ENCODE measurements at places on chromosomes 6 and 20.

- no peak for DNase-seq
Observed at GRCh38 chr6:60952500-60952899, 1333.5 kb downstream of the KHDRBS2 start.

GRCh38 chr6:79665725-79666551, 34.8 kb downstream of the SH3BGRL2 start:
- no peak for DNase-seq

GRCh38 chr6:107578642-107579341, 88.9 kb downstream of the SOBP start:
- DNase-seq, result no peak

DNA sequence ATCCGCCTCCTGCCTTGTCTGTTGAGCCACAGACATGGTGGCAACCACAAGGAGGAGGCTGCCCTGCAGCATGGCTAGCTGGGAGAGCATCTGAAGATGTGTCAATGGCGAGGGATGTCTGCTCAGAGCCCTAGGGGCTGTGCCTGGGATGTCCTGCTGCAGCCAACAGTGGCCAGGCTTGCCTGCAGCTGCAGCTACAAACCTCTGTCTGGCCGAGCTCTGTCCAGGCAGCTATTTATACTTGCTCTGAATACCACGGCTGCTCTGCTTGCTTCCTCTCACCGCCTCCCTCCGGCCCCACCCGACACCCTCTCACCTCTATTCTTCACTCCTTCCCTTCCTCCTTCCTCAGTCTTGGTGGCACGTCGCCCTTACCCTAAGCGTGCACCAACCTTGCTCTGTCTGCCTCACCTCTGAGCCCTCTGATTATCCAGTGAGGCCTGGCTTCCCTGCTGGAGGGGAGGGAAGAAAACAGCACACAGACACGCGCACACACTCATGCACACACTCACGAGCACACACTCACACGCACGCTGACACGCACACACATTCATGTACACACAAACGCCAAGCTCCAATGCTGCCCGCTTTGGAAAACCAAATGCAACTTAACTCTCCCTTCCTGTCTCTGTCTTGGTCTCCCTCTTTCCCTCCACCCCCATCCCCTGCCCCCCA, at the start of gene ANGPT4:
TSS of gene ANGPT4 (minus strand) at position 210 of the 675 bp plus-strand sequence. CDS start at position 90, 120 bp downstream.
- no peak for DNase-seq

DNA sequence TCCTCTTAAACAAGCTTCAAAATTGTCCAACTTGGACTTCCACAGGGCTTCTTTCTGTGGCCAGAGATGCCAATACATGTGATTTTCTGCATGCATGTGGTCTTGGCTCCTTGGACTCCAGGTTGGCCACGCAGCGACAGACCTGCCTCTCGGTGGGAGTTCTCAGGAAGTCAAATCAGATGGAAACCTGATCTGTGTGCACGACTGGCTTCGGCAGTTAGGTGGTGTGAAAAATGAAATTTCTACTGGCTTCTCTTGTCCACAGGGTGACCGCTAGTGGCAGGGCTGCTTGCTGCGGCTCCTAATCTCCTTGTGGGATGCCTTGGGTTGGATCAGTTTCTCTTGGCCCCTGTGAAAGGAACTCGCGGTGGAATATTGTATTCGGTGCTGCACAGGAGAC, 57.3 kb downstream of the PHACTR3 start:
- DNase-seq, result no peak

- no peak for DNase-seq
Observed at GRCh38 chr6:21836277-21836676, 242.7 kb downstream of the SOX4 start.

All from MM.1S (cell line).